Activated CD4-positive, CD25-positive, alpha-beta regulatory T cell treated with anti-CD3 and anti-CD28 coated beads, Interleukin-2, amount 50 U/mL, for 24 hours (primary cell): ENCODE measurements at places on chromosomes 16 and 17.
A peak's percentile ranks its signal among the peaks of the same experiment; 100 is the strongest.

DNA sequence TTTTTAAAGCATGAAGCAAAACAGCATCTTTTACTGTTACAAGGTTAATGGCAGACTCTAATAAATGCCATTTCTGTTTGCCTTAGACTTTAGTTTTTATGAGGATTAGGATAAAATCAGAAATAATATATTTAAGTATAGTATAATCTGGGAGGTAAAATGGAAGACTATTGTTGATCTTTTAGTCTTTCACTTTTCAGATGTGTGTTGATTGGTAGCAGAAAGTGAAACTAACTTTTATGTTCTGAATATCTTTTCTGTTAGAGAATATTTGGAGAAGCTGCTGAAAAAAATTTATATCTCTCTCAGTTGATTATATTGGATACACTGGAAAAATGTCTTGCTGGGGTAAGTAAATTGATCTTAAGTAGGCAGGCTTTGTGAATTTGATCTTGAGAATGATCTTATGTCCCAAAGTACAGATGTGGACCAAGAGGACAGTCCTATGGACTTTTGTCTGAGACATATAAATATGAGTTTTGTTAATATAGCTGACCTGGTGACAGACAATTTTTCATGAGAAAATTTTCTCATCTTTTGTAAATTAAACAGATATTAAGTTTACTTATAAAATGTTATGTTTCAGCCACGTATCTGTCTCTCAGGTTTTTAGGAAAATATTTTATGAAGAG is 64.1 kb downstream of the NF1 start:
- ATAC-seq: no peak

DNA sequence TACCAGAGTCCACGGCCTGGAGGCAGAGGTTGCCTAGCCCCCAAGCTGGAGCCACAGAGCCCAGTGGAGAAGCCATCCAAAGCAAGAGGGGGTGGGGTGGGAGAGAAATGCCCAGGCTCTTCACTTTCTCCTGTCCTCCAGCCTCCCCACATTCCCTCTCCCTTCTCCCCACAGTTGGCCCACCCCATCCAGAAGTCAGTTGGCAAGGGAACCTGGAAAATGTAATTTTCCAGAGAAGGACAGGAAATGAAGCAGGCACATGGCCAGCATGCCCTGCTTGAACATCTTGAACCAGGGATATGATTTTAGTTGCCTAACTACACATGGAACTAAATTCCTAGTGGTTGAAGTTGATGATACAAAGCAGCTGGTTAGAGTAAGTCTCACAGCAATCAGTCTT is 73.3 kb upstream of the IRX6 start:
- no peak for ATAC-seq

DNA sequence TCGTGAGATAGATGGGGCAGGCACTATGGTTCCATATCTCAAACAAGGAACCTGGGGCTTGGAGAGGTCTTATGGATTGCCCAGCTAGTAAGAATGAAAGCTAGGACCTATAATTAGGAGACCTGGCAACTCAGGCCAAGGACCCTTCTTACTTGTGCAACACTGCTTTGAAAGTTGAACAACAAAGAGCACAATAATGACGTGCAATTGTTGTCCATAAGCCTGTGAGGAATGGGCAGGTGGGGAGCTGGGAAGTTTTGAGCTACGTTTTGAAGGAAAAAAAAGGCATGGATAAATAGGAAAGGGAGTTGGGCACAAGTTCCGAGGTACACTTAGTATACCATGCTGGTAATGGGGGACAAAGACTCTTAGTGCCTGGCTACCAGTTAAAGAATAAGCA is 104.3 kb downstream of the HS3ST3B1 start:
- ATAC-seq: no peak

GRCh38 chr16:28534542-28535373 is 4.0 kb downstream of the NUPR1 start:
- no peak for ATAC-seq

DNA sequence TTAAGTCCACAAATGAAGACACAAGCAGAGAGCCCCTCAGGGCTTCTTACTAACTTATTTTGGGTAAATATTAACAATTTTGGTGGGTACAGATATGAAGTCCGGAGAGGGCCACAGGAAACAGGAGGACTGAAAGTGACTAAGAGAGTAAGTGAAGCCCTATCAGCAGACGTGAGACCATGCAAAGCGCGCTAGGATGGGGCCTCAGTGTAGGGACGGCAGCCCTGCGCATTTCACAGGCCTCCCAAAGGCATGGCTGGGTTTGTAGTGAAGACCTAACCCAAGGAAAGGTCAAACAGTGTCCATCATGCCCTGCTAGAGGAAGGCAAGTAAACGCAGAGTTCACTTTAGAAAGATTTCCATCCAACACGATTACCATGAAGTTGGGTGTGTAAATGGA is 60.0 kb upstream of the SREBF1 start:
- no peak for ATAC-seq

DNA sequence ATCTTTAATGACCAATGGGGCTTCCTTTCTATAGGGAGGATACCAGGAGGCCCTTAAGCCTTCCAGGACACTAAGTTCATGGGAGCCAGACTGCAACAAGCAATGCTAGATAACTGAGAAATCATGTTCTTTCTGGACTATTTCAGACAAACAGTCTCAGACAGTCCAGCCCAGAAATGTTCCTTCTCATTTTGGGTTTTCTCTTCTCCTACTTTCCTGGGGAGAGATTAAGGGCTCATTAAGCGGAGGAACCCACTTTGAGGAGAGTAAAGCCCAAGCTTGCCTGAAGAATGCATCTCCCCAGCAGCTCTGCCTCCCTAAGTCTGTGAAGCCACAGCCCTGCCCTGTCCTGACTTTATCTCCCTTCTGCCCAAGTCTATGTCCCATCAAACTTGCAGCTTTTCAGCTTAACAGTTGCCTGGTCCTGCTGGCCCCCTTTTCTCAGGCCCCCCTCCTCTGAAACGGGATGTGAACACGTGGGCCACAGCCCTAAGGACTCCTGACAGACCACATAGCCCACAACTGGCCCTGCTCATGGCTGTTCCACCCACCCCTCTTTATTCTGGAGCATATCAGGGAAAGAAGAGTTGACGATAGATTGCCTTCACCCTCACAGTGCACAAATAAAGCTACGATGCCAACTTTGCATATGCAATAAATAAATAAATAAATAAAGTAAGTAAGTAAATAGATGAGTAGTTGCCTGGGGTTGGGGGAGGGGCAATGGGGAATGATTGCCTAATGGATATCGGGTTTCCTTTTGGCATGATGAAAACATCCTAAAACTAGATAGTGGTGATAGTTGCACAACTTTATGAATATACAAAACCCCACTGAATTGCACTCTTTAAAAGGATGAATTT is 111.0 kb downstream of the N4BP1 start:
- no peak for ATAC-seq

- no peak for ATAC-seq
Observed at GRCh38 chr17:80393241-80393890, 21.6 kb upstream of the ENDOV start.

DNA sequence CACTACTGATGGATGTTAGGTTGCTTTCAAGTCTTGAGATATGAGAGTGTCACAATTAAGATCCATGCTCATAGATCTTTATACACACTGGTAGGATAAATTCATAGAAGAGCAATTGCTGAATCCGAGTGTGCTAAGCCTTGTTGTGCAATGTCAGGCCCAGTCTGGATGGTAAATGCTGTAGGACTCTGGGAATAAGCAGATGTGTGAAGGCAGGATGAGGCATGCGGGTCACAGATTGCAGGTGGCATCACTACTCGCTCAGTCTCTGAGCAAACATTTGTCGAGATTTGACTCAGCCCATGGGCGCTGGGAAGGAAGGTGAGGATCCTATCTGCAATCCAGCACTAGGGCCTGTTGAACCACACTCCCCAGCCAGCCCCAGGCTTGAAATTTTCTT is 40.7 kb downstream of the TMEM186 start:
- no peak for ATAC-seq

DNA sequence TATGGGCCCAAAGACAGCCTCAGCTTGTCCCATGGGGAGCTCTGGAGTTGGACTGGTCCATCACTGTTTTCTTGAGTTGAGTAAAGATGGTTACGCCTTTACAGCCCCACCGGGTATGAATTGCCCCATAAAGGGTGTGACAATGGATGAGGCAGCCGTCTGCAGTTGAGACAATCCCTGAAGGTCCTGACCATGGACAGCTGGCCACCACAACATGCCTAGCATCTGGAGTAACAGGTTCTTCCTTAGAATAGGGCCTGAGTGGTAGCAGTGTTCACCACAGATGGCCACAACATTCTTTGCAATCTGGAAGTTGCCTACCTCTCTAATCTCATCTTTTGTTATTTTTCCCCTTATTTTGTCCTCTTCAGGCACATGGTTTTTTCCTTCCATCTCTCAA is 51.5 kb upstream of the HS3ST2 start:
- ATAC-seq: no peak

- no peak for ATAC-seq
Observed at GRCh38 chr16:4489030-4489429, 12.8 kb downstream of the HMOX2 start.

GRCh38 chr16:30041841-30042240 is 10.8 kb upstream of the TLCD3B start:
- no peak for ATAC-seq

DNA sequence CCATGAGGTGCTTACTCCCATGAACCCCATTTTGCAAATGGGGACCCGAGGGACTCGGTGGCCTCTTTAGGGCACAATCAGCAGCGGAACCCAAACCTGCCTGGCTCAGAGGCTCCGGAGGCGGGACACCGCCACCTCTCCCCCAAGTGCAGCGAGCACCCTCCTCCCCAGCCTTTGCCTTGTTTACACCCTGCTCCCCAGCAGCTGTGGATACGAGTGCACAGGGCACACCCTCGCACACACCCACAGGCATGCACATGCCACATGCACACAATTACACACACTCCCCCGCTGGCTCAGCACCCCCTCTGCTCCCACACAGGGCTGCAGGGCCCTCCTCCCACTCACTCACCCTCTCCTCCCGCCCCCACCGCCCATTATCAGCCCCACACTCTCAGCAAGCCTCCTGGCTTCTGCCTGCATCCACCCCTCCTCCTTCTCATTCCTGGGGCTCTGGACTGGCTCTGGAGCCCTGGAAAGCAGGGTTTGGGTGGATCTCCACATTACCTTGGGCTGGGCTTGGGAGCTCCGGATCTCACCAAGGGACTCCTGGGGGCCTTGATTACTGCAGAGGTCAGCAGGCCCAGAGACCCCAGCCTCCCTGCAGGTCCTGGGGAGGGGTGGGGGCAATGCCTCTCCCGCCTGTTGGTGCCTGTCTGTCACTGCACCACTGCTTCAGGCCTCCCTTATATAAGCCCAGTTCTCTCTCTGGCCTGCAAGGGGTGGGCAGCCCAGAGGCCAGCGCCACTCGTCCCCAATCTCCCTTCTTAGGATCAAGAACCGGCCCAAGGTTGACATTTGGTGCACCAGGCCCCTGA is 6.4 kb downstream of the PDK2 start:
- no peak for ATAC-seq

DNA sequence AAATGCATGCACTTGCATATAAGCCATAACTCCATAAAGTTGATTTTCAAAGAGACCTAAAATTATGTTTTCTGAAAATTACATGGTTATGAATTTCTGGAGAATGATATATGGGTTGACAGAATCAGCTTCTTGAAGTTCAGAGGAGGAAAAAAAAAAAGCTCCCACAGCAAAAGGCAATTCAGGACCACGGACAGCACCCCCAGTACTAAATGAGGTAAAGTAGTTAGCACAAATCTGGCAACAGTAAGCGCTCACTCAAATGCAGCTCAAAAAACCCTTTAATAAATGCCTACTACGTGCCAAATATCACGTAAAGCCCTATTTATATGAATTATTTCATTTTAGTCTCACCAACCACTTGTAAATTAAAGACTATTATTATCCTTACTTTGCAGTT is 135.2 kb downstream of the SHISA9 start:
- no peak for ATAC-seq

- no peak for ATAC-seq
Observed at GRCh38 chr16:84959045-84959576, 52.2 kb downstream of the ZDHHC7 start.

GRCh38 chr16:1919327-1919998 is 1.2 kb upstream of the HS3ST6 start:
- ATAC-seq: no peak

- no peak for ATAC-seq
Observed at GRCh38 chr17:66889480-66890230, 54.7 kb downstream of the CACNG5 start.

DNA sequence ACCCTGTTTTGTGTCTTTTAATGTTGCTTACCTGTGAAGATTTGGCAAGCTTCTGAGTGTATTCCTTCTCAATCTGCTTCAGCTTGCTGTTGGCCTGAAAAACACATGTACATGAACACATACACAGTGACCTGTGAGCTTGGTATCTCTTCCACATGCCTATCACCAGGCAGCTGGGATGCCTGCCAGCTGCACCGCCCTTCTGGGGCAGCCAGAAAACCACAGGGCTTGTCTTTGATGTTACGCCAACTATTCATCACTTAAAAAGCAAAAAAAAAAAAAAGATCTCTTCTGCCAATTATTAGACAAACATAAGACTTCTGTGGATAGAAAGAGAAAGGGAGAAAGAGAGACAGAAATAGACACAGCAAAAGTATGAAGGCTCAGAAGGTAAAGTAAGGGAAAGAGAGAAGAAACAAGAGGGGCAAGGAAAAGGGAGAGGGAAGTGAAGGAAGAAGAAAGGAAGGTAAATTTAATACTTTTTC is 189.2 kb upstream of the AXIN2 start:
- ATAC-seq: peak; percentile 53

DNA sequence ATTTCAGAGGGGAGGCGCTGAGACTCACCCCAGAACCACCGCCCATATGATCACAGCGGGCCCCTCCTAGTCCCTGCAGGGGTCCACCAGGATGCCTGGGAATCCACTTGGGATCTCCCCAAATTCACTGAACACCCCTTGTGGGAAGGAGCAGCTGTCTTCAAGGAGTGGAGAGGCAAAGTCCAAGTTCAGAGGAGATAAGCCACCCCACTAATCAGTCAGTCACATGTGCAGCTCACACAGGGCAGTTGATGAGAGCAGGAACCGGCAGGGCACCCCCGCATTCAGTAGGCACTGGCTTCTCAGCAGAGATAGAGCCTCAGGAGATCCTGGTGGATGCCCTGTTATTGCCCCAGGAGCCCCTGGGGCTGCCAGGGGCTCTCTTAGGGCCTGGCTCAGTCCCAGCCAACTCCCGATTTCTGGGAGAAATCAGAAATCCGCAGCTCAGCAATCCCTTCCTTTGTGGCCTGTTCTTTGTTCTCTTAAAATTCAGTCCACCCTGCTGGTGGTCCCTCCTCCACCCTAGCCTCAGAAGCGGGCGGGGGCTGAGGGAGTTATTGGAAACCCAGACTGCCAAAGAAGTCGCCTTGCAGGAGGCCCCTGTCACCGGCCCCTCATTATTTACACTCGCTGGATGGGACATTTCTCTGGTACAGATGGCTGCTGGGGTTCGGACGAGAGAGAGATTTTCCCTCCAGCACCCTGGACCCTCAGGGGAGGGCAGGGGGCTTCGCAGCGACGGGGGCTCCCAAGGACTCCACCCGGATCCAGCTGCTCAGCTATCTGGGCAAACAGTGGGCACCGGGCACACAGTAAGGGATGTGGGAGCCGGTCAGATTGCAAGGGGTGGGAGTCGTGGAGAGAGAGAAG is 1.8 kb downstream of the CDC42EP4 start:
- no peak for ATAC-seq

GRCh38 chr17:28626818-28627217 is 12.8 kb upstream of the RSKR start:
- no peak for ATAC-seq

GRCh38 chr17:37818689-37819088 is 73.8 kb upstream of the HNF1B start:
- ATAC-seq: no peak
